ENCODE measurements at places on chromosomes 13 and 19.

DNA sequence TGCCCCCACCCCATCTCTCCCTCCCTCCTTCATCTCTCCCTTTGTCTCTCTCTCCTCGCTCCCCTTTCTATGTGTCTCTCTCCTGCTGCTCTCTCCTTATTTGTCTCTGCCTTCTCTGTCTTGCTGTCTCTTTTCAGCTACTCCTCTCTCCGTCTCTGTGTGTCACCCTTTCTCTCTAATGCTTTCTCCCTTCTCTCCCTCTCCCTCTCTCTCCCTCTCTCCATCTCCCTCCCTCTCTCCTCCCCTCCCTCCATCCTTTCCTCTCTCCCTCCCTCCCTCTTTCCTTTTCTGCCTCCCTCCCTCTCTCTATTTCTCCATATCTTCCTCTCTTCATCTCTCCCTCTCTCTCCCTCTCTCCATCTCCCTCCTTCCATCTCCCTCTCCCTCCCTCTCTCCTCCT is 682 bp downstream of the ATP4A start:
- no peak for DNase-seq

GRCh38 chr19:1568320-1569019 is at the start of gene MEX3D:
MEX3D (minus strand) TSS chr19:1568325; CDS start chr19:1568058, 267 bp downstream.
- no peak for DNase-seq

DNA sequence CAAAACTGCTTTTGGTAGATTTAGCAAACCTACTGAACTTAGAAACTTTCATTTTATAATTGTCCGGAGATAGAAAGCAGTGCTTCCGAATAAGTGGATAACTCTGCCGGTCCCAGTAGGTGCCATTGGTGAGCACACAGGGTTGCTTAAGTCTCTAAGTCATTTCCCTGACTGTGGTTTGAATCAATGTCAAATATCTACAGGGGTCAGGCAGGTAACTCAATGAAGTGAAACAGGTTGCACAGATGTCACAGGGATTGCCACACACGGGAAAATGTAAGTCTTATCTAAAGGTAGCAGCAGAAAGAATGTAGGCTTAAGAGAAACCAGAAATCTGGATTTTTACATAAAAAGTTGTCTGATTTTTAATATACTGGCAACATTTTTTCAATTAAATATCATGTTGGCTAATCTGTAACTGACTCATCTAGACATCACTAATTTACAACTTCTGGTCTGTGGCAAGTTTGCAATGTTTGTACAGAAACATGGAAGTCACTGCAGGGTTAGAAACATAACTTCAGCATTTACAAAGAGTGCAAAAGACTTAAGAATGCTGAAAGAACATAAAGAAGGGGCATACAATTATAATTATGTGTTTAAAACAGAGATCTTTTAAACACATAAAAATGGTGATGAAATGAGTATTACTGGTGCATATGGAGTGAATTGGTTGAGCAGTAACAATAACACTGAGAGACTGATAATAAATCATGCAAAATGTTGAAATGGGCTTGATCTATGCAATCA is 14.3 kb upstream of the LRRC63 start:
- no peak for DNase-seq

DNA sequence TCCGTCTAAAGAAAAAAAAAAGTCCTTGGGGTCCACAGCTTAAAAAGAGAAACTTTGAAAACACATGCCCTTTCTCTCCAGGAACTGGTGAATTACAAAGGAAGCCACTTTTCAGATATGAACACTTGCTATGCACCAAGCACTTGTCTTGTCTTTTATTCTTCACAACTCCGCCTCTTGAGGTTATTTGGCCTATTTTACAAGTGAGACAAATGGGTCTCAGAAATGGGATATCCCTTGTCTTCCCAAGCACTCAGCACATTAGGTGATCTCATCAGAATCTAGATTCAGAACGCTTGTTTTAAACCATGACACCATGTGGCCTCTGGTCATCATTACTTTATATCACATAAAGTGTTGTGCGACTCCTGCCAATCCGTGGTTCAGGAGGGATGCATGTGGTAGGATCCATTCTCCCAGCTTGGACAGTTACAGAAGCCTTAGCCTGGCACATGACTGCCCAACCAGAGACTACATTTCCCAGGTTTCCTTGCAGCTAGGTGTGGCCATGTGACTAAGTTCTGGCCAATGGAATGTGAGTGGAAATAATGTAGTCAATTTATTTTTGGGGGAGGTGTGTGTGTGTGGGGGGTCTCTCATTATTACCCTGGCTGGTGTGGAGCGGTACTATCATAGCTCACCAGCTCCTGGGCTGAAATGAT is 13.9 kb downstream of the TSKS start:
- no peak for DNase-seq

DNA sequence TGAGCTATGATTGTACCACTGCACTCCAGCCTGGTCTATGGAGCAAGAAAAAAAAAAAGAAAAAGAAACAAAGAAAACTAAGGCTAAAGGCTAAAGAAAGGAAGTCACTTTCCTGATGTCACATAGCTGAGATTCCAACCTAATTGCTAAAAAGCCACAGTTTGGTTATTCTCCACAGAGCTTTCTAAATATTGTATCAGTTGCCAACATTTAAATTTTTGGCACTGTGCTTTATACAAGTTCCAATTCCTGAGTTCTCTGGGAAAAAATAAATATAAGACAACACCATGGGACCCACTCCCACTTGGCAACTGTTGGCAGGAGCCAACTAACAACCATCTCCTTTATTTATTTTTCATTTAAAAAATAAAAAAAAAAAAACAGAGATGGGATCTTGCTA is 11.2 kb upstream of the LYPD3 start:
- no peak for DNase-seq

- no peak for DNase-seq
Measured at GRCh38 chr13:23608701-23609413, 38.6 kb downstream of the TNFRSF19 start.

DNA sequence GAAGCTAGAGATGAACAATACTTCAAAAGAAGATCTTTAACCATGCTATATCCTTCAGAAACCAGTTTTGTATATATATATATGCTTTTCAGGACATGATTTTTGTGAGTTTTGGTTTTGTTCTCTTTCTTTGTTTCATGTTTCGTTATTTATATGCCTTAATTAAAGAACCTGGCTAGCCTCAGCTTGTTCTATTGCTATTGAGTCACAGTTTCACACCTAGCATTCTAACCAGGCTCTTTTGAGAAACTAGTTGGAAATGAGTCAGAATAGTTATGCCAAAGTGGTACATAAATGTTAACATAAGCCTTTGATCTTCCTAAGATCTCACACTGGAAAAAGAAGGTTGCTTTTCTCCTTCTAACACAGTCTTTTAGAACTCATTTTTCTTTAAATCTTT is 1925.2 kb downstream of the OLFM4 start:
- DNase-seq, result no peak

- no peak for DNase-seq
Measured at GRCh38 chr19:1340681-1341469, 42.8 kb upstream of the NDUFS7 start.

DNA sequence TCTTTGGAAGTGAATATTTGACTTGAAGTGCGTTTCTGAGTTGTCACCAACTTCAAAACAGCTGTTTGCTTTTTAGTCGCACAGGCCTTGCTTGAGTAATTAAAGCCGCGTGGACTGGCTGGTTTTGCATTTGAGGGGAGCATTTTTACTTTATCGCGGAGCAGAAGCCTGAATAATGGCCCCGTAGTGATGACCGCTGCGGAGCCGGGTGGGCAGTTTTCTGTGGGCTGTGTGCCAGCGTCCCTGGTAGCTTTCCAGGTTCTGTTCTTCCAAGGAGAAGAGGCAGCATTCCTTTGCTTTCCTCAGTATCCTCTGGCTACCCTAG is 1.1 kb downstream of the NAA16 start:
- DNase-seq, result no peak

GRCh38 chr13:73693215-73693614 is 441.0 kb downstream of the KLF12 start:
- DNase-seq, result no peak

- no peak for DNase-seq
Measured at GRCh38 chr13:44317752-44318151, 55.9 kb upstream of the SERP2 start.

- DNase-seq, result no peak
Measured at GRCh38 chr19:23541991-23542390, 145.0 kb downstream of the ZNF675 start.

- DNase-seq, result no peak
Measured at GRCh38 chr19:11931051-11931450, 6.1 kb downstream of the ZNF700 start.

- DNase-seq, result no peak
Measured at GRCh38 chr13:79043208-79043607, 362.8 kb downstream of the RBM26 start.

DNA sequence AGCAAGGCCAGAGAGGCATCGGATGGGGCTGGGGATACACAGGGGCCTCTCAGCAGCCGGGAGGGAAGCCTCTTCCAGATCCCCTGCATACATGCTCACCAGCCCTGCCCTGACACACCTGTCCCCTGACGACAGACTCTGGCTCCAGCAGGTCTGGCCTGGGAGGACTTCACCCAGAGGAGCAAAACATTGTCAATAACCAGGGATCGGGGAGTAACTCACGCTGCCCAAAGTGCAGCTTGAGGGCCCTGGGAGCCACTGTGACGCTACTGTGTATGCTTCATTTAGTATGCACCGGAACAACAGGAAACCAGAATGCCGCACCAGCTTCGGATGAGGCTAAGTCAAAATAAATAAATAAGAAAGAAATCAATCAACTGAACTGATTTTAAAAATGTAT is 12.4 kb upstream of the CD22 start:
- no peak for DNase-seq

- no peak for DNase-seq
Measured at GRCh38 chr13:55550624-55551023, 1590.1 kb upstream of the PRR20A start.

DNA sequence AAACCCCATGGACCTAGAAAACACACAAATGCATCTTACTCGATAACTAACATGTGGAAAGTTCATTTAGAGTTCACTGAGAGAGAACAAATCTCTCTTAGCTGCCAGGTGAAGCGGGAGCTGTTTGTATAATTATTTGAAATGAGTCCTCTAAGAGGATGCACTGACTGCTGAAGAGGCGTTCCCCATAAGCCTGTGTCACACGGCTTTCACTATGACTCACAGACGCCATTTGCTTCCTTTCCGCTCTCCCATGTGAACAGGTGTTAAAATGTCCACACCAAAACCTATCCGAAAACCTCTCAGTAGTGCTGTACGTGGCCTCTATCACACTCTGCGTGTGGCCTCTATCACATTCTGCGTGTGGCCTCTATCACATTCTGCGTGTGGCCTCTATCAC is 101.8 kb downstream of the SOX1 start:
- DNase-seq, result no peak

GRCh38 chr13:33873251-33873908 is 55.4 kb downstream of the RFC3 start:
- DNase-seq, result no peak

- DNase-seq, result no peak
Measured at GRCh38 chr13:47008318-47008717, 111.5 kb upstream of the HTR2A start.

DNA sequence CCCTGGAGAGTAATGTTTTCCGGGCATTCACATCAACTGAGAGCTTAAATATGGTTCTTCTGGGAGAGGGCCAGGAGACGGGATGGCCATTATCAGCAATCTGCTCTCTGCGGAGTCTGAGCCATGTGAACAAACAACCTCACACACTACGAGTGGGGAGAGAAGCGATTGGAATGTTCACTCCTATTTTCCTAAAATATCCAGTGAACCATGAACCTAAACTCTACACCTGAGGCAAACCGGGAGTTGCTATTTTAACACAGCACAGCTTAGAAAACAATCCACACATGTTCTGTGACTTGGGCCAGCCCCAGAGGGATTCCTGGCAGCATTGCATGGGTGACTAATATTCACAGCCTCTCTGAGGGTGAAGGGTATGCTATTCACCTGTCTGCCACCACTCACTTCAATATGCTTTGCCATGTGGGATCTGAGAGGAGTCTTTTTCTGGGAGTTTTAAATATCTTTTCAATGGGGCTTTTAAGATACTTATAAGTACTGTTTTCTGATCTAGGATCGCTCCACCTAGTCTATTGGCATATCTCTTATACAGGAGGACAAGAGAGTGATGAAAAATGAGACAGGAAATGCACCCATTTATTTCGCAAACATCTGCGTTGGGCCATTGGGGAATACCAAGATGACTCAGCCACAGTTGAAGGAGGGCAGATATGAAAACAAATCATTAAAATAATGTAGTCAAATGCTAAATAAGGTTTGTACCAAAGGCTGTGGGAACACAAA is 72.6 kb upstream of the SERP2 start:
- DNase-seq, result no peak

DNA sequence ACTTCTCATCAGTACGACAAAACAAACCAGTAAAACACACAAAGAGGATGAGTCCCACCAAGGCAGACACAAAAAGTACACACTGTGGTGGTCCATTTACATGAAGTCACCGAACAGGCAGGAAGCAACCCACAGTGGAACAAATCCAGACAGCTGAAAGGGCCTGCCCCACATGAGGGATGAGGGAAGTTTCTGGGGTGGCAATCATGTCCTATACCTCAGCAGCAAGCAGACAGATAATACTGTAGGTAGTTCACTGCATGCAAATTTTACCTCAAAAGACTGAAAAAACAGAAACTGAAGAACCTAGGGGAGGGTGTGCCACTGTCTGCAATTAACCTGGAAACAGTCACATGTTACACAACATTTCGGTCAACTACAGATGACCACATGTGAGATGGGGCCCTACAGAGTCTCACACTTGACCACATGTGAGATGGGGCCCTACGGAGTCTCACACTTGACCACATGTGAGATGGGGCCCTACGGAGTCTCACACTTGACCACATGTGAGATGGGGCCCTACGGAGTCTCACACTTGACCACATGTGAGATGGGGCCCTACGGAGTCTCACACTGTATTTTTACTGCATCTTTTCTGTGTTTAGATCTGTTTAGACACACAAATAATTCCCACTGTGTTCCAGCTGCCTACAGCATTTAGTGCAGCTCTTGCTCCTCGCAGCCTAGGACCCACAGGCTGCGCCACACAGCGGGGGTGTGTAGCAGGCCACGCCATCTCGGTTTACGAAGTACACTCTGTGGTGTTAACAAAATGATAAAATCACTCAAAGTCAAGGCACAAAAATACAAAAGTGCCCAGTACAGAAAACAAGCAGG is 22.2 kb downstream of the PCID2 start:
- no peak for DNase-seq

DNA sequence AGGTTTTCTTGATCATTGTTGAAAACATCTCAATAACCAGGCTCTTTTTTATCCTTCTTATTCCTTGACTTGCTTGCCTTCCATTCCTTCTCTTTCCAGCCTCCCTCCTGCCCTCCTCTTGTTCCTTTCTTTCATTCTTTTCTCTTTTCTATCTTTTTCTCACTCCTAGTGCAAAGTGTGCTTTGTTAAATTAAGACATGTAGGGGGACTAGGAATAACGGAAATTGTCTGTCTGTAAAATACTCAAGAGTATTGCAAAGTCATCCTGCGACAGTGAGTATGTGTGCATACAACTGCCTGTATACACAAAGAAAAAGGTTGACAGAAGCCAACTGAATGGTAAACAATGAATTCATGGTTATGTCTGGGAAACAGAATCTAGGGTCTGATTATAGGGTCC is 70.1 kb downstream of the LRRC63 start:
- no peak for DNase-seq

DNA sequence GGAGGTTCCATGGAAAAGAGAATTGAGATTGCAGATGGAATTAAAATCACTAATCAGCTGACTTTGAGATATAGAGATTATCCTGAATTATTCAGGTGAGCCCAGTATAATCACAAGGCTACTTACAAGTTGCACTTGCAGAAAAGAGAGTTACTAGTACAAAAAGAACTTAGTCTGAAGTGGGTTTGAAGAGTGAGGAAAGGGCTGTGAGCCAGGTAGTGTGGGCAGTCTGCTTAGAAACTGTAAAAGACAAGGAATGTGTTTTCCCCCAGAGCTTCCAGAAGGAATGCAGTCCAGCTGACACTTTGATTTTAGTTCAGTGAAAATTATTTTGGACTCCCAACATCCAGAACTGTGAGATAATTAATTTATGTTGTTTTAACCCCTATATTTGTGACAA is 285.4 kb upstream of the GPC6 start:
- no peak for DNase-seq
